ENCODE measurements at places on chromosomes 1 and 21.

- no peak for DNase-seq
These were observed 120.4 kb upstream of the PTGFR start for GRCh38 chr1:78370356-78370755.

DNA sequence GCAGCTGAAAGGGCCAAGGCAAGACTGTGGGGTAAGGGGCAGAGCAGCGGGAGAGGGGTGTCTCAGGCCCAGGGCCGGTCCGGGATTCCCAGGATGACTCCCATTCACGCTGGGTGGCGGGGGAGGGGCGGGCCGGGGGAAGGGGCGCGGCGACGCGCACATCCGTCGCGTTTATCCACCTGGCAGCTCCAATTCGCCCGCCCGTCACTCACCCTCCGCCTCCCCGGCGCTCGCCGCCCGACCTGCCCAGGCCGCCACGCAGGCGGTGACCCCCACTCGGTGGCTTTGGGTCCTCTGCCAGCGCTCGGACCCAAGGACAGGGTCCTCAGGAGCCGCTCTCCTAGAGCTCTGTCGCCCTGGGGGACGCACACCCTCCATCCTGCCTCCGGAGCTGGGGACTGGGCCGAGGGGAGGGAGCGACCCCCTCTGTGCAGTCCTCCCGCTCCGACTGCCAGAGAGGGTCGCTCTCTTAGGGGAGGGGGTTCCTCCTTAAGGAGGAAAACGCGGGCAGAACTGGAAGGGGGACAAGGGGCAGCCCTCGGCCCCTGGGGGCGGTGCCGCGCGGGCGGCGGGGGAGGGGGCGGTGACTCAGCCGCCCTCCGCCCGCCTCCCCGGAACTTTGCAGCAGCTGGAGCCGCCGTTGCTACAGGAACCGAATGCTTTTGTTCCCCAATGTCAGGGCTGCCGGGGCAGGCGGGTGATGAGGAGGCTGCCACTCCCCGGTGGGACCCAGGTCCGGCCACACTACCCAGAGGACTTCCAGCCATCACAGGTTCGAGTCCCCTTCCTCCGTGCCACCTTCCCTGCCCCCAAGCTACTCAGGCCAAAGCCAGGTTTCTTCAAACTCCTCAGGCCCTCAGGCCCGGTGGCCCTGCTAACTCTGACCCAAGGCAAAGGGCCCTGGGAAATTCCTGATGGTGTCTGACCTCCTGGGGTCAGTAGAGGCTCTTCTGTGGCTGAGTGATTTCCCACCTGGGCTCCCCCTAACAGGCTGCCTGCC lies 3.4 kb downstream of the ADGRB2 start:
- peak; percentile 55 for DNase-seq

DNA sequence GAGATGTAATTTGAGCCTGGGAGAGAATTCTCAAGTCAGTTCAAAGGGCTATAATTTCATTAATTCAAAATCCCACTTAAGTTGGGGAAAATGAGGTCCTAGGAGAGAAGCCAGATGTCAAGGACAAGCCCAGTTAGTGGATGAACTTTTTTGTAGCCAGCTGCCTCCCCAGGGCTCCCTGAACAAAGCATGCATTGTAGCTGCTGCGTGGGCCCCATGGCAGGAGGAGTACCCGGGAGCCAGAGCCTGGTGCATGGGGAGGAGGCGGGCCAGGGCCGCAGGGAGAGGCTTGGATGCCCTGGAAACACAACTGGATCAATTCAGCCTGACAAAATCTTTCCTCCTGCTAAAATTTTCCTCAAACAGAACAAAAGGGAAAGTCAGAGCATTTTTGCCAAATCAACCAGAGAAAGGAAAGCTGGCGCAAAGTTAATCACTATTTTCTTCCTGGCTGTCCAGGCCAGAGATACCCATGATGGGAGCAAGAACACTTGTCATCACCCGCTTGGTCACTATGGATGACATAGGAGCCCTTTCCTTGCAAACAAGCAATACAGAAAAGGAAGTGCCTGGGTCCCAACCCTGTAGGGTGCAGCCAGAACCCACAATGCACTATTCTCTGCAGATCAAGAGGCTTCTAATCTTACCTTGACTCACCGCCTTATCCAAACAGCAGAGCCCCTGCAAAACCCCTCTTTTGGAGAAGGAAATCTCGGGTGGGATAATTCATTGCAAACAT lies 248.1 kb upstream of the RAB4A start:
- DNase-seq, result no peak

DNA sequence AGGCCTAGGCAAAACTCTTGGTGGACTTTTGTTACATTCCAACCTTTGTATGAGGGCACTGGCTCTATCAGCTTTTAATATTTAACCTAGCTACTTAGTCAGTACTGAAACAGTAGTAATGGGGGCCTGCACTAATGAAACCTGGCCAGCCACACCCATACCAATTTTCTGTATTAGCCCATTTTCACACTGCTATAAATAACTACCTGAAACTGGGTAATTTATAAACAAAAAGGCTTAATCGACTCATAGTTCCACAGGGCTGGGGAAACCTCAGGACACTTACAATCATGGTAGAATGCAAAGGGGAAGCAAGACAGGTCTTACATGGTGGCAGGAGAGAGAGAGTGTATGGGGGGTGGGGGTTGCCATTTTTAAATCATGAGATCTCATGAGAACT lies 245.7 kb upstream of the RGS18 start:
- DNase-seq, result no peak

DNA sequence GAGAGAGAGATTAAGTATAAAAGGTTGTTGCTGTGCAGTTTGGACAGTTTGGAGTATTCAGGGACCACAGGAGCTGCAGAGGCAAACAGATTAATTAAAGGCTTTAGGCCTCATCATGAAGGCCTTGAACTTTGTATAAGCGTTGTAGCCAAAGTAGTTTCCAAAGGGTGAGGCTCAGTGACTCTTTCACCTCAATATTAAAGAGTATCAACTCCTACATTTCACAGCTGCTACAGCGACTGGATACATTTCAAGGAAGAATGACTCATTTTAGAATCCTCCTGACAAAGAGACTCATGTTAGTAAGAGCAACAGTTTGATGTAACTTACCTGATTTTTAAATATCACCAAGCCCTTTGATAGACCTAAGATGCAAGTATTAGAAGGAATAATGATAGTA lies 355.5 kb downstream of the HLX start:
- DNase-seq, result no peak

DNA sequence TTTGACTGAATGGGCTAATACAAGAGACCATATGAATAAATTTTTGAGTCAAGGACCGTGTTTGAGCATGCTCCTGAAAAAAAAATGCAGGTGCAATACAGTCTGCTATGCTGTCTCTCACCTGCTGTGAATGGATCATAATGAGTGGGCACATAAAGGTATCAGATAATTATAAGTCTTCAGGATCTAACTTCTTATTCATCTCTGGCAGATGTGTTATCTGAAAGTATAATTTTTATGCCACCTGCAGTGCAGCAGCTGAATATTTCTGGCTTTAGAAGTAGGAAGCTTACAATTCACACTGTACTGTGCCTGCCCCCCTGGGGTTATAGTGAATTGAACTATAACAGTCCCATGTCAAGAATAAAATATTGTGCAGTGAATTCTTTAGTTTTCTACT lies 333.3 kb downstream of the MRPL39 start:
- DNase-seq, result no peak

DNA sequence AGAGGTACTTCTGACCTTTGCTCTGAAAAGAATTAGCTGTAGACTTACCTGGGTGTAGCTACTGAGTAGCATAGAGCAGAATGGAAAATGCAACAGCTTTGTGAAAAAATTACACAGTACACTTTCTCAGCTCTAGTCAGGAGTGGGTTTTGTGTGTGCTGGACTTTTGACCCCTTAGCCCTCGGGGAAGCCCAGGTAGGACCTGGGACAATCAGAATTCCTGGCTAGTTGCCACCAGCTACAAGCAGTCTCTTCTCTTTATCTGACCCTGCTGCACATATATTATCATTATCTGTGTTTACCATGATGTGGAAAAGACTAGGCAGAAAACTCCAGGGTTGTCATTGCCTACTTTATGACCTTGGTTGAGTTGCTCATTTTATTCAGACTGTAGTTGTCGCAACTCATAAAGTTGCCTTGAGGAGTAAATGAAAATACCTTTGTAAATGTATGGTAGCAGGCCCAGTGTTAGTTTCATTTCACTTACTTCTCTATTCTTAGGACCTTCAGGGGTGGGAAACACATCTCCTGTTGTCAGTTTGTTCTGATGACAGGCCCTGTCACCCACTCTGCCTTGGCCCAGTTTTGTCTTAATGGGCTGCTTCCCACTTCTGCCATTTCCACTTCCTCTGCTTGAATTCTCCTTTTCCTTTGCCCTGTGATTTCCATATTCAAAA lies 5.4 kb downstream of the NEK7 start:
- DNase-seq, result no peak

- DNase-seq, result no peak
These were observed 16.7 kb upstream of the TTLL10 start for GRCh38 chr1:1157033-1157365.

DNA sequence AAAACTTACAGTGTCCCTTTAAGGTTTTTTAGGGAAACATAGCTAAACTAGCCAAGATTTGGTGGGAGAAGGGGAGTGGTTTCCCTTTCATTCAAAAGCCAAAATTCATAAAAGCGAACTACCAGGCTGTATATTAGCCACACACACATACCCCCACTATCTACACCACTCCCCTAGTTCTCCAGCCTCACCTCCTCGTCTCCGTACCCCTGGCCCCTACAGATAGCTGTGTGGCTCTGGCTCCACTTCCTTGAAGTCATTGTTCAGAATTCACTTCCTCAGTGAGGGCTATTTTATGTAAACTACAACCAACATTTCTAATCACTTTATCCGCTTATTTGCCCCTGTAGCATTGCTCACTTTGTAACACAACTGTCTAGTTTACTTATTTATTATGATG lies 5.3 kb upstream of the DPH5 start:
- no peak for DNase-seq

DNA sequence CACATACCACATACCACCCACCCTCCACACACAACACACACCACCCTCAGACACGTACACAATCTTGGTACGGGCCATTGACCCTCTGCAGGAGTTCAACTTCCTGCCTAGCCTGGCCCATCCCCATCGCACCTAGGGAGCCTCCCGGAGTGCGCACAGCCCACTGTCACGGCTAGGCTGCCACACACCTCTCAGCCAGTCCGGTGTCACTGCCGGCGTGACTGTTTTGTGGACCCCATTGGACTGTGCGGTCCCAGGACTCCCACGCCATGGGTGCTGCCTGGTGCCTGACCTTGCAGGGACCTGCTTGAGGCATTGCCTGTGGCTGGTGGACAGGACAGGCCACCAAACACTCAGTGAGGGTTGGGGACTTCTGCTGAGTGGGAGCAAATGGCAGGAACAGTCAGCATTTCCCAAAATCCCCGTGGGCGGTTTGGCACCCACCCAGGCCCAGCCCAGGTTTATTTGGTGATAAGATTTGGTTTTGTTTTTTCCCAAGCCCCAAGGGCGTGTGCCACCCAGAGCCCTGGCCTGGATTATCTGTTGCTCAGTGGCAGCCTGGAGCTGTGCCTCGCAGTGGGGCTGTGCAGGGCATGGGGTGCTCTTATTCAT lies 27.7 kb downstream of the RAB7B start:
- no peak for DNase-seq

DNA sequence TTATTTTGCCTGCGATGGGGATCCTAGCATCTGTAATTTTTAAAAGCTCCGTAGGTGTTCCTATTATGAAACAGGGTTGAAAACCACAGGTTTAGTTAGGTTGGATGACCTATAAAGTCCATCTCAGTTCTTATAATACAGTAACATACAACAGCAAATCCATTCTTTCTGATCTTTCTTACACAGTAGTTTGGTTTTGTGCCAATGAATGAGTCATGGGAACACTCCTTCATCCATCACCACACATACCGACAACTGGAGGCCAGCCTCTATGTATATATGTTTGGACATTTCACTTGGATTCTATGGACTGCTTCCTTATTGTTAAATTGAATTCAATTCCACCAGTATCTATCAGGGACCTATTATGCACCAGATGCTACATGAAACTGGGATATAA lies 118.4 kb upstream of the L1TD1 start:
- DNase-seq, result no peak

- DNase-seq, result no peak
These were observed 70.8 kb upstream of the PRKACB start for GRCh38 chr1:84073266-84073665.

DNA sequence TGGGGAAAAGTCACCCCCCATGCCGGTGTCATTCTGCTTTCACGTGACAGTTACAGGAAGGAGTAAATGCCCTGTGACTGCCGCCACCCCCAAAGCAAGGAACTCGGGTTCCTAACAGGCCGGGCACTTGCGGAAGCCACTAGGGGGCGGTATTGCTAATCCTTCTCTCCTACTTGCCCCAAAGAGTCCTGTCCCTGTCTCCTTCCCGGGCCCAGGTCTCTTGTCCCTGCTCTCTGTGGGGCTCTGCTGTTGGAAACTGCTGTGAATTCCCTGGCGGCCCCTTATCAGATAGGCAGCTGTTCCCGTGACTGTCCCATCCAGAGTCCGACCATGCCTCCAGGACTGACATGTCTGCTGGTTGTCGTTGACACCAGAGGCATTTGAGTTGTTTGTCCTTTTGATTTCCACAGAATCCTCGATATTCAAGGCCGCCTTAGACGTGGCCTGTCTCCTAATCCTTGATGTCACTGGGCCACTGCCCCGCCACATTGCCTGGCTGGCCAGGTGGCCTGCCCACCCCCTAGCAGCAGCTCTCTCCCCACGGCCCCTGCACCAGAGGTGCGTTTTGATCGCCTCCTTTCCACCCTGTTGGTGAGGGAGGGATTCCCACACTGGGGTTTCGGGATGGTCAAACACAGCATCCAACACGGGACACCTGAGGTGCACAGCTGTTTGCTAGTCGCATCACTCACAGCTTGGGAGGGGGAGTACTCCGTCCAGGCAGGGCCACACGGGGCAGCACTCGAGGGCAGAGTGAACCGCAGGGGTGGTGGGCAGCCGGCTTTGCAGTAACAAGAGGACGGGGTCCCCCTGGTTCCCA lies 37.3 kb downstream of the CHAF1B start:
- DNase-seq, result no peak

DNA sequence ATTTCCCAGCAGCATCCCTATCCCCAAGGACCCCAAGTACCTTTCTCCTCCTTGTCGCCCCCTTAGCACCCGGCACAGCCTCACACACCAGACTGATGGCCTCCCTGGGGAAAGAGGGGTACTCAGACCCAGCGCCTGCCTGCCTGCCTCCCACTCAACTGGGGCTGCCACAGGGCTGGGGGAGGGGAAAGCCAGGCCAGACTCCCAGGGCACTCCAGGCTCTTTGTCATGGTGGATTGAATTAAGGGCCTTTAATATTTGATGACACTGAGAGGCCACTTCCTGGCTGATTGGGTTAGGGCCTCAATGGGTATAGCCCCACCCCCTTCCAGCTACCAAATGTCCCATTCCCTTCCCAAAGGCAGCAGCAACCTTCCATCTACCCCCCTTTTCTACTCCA lies 1.8 kb downstream of the SHC1 start:
- DNase-seq, result no peak

GRCh38 chr1:43887748-43888147 lies 45.9 kb upstream of the ARTN start:
- DNase-seq, result no peak

GRCh38 chr1:23424293-23425192 lies at the start of gene TCEA3:
Gene TCEA3 (minus strand): TSS chr1:23424748. CDS start chr1:23424633, 115 bp downstream.
- DNase-seq, result no peak

- no peak for DNase-seq
These were observed 4.2 kb downstream of the GOLPH3L start for GRCh38 chr1:150692720-150693119.

- no peak for DNase-seq
These were observed 22.7 kb downstream of the NAV1 start for GRCh38 chr1:201561601-201562000.

Measured in CD8-positive, alpha-beta memory T cell (primary cell).